Uterine smooth muscle cell (primary cell): ENCODE measurements at places on chromosomes 5 and 9. TPM values are rescaled to one million over a fixed set of nuclear protein-coding genes. Genes with fewer than 3 reads are reported as not detected.

LCP2 gene
- total RNA-seq = 0.25 TPM in 1 of 2 replicates, not detected in the other

ZNF367 gene
- 3.9 and 17.2 TPM in 2 replicates for total RNA-seq

C5orf34 gene
- total RNA-seq = 4.4 and 11.5 TPM in 2 replicates

POLR3G gene
- total RNA-seq = 20.0 and 40.8 TPM in 2 replicates

ADGRV1 gene
- total RNA-seq = 0.25 and 0.33 TPM in 2 replicates

SPEF2 gene
- total RNA-seq = 4.8 and 7.6 TPM in 2 replicates

OR2V2 gene
- under 0.01 TPM in 1 of 2 replicates, not detected in the other for total RNA-seq

DNLZ gene
- total RNA-seq = 17.4 and 19.1 TPM in 2 replicates

GLRX gene
- total RNA-seq = 47.9 and 49.9 TPM in 2 replicates

CDH10 gene
- total RNA-seq = 0.87 and 1.4 TPM in 2 replicates

MELK gene
- total RNA-seq = 17.2 and 64.6 TPM in 2 replicates

LMX1B gene
- not detected in 2 replicates for total RNA-seq

DOCK2 gene
- 3.0 and 3.4 TPM in 2 replicates for total RNA-seq

PCDHA7 gene
- 0.22 and 0.87 TPM in 2 replicates for total RNA-seq

RIGI gene
- 8.7 and 10.4 TPM in 2 replicates for total RNA-seq
